ENCODE measurements at places on chromosomes 1 and 21.

DNA sequence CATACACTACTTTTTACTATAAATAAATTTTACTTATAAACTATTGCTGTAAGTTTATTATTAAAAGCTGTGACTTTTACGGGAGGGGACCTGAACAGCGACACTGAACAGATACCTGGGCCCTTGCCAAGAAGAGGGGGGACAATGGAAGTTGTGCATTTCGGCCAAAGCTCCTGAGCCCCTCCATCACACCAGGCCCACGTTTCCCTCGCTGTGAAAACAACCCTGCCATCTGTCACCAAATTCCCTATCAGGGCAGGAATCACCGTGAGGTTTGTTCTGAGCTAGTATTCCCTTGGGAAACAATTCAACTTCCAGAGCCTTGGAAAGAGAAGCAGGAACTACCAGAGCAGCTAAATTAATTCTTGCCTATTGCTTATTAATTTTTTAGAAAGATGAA lies 37.0 kb downstream of the VTCN1 start:
- no peak for DNase-seq

- no peak for DNase-seq
These were observed 64.4 kb downstream of the UMODL1 start for GRCh38 chr21:42135386-42136052.

GRCh38 chr1:6460301-6461050 lies 5.5 kb downstream of the TNFRSF25 start:
- peak; percentile 45 for DNase-seq

DNA sequence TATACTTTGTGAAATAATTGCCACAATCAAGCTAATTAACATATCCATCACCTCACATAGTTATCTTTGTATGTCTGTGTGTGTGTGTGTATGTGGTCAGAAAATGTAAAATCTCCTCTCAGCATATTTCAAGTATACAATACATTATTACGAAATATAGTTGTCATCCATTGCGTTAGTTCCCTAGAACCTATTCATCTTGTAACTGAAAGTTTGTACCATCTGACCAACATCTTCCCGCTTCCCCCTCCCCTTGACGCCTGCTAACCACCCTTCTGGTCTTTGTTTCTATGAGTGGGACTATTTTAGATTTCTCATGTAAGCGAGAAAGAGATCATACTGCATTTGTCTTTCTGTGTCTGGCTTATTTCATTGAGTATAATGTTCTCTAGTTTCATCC lies 455.3 kb downstream of the KCNT2 start:
- DNase-seq = no peak

GRCh38 chr1:4485398-4485797 lies 169.0 kb upstream of the AJAP1 start:
- no peak for DNase-seq

DNA sequence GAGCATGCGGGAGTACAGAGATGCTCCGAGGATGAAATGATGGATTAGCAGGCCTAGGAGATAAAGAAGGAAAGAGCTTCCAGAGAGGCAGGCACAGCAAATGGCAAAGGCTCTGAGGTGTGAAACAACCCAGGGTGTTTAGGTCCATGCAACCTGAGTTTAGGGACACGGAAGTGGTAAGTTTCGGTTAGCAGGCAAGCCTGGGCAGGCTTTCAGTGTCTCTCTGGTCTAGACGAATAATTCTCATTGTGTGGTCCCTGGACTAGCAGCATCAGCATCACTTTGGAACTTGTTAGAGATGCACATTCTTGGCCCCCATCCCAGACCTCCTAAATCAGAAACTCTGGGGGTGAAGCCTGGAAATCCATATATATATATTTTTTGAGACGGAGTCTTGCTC lies 18.6 kb downstream of the NKAIN1 start:
- no peak for DNase-seq

GRCh38 chr1:59549903-59550302 lies 253.0 kb downstream of the FGGY start:
- no peak for DNase-seq

- no peak for DNase-seq
These were observed 30.7 kb upstream of the CD34 start for GRCh38 chr1:207941665-207942064.

DNA sequence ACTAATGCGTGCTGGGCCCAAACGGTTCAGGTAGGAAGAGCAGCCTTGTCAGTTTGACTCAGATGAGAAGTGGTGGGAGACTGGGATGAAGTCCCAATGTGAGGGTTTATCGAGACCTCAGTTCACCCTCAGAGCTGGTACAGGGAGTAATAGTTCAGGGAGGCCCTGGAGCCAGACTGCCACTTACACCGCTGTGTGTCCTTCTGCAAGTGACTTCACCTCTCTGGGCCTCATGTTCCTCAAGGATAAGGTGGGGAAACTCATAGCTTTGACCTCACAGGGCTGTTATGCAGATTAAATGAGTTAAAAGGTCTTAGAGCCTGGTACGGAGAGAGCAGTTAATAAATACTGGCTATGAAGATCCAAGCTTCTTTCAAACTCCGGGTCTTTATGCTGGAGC lies 219.9 kb downstream of the TRABD2B start:
- DNase-seq = no peak

DNA sequence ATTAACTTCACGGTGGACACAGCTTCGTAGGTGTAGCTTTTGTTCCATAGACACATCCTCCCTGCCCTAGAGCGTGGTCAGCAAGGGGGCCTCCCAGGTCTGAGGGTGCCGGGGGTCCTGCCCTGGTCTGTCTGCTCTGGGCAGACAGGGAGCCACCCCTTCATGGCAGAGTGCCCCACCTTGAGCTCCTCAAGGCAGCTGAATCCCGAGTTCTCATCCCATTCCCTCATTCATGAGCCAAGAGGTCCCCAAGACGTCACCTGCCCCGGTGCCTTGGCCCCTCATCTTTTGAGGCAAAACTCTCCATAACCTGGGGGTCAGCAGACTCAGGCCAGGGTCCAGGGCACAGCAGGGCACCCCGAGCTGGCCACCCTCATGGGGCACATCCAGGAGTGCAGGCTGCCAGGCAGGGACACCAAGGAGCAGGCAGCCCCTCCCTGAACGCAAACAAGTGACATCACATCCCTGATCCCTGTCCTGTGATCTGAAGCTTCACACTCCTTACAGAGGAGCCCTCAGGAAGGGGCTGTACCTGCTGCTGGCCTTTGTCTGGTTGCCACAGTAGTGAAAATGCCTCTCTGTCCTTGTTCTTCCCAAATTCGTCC lies 23.3 kb downstream of the UBASH3A start:
- DNase-seq = no peak

DNA sequence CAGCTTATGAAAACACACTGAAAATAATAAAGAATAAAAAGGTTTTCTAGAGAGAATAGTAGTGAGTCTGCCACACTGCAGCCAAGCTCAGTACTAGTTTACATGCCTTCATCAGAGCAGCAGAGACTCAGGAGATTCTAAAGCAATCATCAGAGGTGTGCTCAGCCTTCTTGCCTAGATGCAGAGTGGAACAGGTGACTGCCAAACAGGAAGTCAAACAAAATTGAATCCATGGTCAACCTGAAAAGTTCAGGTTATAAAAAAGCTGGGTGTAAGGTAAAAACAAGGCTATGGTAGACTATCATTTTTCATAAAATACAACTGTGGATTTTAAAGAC lies 165.3 kb upstream of the C1orf105 start:
- DNase-seq = no peak

GRCh38 chr1:117162816-117163215 lies 41.3 kb upstream of the TRIM45 start:
- no peak for DNase-seq

DNA sequence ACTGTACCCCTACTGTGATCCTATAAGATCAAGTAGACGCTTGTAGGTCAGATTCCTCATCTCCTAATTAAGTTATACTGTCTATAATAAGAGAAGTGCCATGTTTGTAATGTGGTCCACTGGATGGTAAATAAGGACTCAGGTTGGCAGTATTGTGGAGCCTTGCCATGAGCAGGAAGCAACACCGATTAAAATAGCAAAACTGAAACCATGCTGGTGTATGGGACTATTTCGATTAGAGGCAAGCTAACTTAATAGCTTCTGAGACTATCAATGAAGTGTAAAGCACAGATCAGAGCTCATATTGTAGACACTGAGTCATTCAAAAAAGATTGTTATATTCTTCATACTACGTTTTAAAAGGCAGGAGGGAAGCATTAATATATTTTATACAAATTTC lies 348.8 kb downstream of the HHAT start:
- DNase-seq = no peak

DNA sequence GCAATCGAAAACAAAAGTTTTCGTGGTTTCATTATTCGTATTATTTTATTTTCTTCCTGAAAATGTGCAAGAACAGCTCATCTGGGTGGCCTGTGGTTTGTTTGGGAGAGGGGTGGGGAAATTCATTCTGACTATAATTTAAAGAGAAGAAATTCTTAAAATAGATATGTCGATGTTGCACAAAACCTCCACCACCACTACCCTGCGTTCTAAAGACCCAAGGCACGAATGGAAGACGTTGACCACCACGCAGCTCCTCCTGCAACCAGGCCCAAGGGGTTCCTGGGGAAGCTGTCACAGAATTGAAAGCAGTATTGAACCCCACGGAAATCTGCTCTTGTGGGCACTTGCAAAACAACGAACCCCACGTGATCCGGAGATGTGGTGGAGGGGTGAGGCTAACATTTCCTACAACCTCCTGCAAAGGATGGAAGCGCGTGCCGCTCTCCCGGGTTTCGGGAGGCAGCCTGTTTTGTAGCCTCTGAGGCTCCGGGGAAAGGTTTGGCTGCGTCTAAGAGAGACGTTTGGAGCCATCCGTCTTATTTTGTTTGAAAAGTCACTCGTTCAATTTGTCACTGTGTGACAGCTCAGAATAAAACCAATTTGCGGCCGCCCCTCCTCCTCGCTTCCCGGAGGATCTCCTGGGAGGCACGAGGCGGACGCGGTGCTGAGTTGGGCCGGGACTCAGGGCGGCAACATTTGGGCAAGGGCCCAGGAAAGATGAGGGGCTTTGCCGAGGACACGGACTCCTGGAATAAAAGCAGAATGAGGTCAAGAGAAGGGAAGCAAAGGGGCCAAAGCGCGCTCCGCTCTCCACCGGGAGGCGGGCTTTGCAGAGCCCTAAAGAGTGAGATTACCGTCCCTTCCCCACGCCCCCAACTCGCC lies 810 bp upstream of the HLX start:
- no peak for DNase-seq

DNA sequence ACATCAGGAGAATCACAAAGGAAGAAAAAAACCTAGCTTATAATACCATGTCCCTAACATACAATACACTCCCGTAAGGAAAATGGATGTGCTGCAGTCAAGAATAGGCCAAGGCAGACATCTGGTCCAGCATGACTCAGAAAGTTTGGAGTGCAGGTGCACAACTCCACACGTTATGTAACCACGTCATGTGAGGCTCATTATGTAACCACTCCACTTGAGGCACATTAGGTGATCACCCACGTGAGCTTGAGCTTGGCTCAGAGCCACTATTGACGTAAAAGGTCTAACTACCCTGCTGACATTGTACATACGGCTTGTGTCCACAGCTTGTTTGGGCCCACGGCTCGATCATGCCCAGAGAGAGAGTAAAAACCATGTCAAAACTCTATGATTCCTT lies 99.8 kb upstream of the C1orf21 start:
- DNase-seq = no peak

DNA sequence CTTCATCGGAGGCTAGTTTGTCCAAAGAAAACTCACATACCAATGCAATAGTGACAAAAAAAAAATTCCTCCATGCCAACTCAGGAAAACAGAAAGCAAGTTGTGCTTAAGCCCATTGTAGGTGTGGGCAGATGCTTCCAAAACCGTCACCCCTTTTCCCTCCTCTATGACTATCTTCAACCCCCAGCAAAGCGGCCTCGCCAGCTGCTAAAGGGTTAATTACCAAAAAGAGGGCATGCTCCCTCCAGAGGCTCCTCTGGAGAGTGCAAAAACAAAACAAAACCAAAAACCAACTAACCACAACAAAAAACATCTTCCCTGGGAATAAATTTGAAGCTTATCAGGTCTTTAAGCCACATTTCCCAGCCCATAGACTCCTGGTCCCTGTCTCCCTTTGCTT lies 1.2 kb downstream of the LMOD1 start:
- peak; percentile 28 for DNase-seq

DNA sequence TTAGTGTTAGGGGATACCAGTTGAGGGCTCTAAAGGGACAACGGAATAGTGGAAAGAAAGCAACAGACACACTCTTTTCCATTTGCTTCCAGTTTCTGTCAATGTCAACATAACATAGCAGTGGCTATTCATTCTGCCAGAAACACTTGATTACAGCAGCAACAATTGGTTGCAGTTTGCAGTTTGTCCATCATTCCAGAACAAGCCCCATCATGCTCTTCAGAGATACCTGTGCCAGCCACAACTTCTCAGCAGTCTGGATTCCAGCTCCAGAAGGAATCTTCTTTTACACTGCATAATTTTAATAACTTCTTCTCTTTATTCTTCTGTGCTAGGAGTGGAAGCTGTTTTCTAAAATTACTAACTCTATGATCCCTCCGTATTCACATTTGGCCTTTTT lies 1521.4 kb downstream of the PLA2G4A start:
- no peak for DNase-seq

- no peak for DNase-seq
These were observed at the start of gene RAB7B for GRCh38 chr1:206002871-206003801. Gene RAB7B, minus strand, starts transcription at chr1:206003395. Its CDS starts 9,260 bp downstream, at chr1:205994135.

- DNase-seq = no peak
These were observed 62.1 kb upstream of the CD55 start for GRCh38 chr1:207259391-207259790.

DNA sequence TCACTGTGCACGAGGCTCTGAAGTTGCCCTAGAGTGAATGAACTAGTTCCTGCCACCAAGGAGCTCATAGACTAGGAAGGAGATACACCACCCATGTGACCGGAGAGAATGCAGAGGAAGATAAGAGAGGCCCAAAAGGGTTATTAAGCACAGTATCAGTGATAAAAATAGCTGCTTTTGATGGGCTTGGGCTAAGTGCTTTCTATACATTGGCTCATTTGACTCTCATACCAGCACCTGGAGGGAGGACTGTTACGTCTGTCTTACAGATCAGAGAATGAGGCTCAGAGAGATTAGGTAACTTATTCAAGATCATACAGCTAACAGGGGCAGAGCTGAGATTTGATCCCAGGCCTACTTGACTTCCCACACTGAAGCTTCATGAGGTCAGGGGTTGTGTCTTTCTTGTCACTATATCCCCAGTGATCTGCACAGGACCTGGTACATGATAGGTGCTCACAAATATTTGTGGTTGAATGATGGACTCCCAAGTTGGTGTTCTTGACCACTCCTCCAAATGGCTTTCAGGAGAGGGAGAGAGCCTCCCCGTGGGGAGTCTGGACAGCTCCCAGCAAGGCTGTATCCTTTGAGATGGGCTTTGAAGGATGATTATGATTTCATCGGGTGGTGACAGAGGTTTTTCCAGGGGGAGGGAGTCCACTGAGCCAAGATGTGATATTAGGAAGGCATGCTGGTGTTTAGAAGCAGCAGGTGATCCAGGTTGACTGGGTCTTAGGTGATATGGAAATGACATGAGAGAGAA lies 14.4 kb downstream of the PPFIA4 start:
- DNase-seq = no peak

GRCh38 chr1:175863299-175864050 lies 120.1 kb upstream of the TNR start:
- no peak for DNase-seq

DNA sequence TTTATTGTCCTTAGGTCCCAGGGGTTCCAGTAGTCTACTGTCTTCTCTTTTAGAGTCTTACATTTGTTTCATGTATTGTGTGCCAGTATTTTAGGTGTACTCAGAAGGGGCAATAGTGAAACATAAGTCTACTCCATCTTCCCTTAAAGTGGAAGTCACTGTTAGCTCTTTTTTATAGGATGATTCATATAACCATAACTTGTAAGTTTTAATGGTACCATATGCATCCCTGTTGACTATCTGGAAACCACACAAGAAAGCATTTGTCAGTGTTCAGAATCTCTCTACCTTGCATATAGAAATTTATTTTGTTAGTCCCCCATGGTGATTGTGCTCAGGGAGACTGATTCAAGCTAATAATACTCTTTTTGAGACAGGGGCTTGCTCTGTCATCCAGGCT lies 149.9 kb downstream of the HS2ST1 start:
- no peak for DNase-seq
